Fibroblast of the aortic adventitia (primary cell): ENCODE measurements at places on chromosomes 12 and 14. TPM values are rescaled to one million over a fixed set of nuclear protein-coding genes. Genes with fewer than 3 reads are reported as not detected.

- DNase-seq = no peak
Measured at GRCh38 chr14:98176892-98177291, 1095.1 kb downstream of the BCL11B start.

- no peak for DNase-seq
Measured at GRCh38 chr14:63745858-63746425, 18.1 kb upstream of the SGPP1 start.

DNA sequence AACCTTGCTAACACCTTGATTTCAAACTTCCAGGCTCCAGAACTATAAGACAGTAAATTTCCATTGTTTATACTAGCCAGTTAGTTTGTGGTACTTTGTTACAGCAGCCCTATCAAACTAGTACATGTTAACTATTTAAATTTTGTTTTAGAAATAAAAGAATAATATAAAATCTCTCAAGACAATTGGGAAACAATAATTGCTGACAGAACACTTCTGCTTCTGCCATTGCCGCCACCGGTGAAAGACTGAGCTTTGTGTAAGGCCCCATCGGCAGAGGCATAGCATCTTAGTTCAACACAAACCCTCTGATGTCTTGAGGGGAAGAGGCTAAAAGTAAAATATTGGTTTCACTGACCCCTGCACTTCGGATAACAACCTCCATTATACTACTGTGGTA, 1607.1 kb upstream of the SEL1L start:
- DNase-seq = no peak

DNA sequence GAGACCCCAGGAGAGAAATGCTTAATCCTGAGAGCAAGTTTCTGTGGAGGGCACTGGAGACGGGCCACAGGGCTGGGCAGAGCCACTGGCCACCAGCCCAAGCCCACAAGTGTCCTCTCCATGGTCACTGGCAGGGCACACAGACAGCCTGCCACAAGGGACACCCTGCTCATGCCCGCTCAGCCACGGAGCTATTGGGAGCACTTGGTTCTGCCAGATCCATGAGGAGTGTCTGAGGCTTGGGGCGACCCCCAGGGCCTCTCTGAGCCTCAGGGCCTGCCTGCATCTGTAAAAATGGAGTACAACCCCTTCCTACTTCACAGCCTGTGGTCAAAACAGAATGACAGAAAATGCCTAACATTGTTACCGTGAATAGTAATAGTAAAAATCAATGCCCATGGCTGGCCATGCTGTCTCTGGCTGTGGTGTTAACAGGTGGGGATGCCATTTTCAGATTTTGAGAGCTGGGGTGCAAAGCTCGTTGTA, 3.2 kb downstream of the PGF start:
- no peak for DNase-seq

KRT6C gene
- not detected in 2 replicates for total RNA-seq

DNA sequence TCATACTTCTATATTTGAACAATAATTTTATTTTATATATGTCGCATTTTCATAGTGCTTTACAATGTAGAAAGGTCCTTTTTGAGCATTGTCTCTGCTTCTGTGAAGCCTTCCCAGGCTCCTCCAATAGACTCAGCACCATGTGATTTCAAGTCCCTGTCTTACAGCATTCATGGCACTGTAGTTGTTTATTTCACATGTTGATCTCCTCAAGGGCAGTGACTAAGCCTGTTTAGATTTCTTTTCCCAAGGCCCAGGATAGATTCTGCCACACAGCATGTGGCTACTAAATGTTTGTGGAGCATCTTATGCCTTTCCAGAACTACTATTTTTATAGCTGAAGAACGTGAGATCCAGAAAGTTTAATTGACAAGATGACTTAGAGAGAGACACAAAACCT, 391.7 kb downstream of the TMEM117 start:
- no peak for DNase-seq

GRCh38 chr12:78157199-78157598, 326.5 kb downstream of the NAV3 start:
- DNase-seq = peak; percentile 5

RNASE3 gene
- total RNA-seq = not detected in 2 replicates

DNA sequence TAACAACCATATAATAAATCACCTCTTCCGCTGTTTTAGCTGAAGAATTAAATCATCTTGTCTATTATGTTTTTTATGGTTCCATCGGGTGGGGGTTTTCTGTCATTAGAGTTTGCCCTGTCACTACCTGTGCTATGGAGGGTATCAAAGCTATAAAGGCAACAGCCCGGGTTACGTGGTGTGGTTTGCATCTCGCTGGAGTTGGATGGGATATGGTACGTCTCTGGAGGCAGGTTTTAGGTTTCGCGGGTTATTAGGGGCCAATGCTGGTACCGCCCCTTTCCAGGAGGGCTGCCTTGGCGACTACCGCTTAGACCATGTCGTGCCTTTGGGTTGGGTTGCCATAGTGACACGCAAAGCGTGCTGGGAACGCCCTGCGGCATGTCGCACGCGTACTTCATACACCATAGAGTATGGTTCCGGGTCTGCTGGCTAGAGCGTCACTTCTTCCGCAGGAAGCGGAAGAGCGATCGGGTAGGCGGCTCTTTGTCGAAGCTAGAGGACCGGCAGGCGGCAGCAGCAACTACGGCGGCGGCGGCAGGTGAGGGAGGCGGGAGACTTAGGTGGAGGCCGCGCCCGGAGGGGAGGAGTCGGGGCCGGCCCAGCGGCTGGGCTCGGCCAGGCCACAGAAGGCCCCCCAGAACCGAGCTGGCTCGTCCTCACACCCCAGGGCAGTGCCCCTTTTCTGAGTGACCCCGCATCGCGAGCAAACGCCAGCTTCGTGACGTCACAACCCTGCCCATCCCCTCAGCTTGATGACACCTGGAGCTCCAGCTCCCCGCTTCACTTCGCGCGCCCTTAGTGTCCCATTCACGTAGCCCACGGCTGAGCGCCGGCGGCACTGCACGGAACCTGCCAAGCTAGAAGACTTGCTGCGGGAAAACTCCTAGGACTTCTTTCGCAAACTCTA, at the start of gene ZC3H10:
Gene ZC3H10, plus strand, starts transcription at position 489 of the 910 bp plus-strand sequence. CDS start 2,297 bp downstream, outside the sequence.
- DNase-seq = peak; percentile 100

- no peak for DNase-seq
Measured at GRCh38 chr12:4027412-4027811, 154.2 kb upstream of the PARP11 start.

ASCL1 gene
- not detected in 2 replicates for total RNA-seq

TC2N gene
- 0.16 and 1.6 TPM in 2 replicates for total RNA-seq
